ENCODE measurements at places on chromosomes 4 and X.

DNA sequence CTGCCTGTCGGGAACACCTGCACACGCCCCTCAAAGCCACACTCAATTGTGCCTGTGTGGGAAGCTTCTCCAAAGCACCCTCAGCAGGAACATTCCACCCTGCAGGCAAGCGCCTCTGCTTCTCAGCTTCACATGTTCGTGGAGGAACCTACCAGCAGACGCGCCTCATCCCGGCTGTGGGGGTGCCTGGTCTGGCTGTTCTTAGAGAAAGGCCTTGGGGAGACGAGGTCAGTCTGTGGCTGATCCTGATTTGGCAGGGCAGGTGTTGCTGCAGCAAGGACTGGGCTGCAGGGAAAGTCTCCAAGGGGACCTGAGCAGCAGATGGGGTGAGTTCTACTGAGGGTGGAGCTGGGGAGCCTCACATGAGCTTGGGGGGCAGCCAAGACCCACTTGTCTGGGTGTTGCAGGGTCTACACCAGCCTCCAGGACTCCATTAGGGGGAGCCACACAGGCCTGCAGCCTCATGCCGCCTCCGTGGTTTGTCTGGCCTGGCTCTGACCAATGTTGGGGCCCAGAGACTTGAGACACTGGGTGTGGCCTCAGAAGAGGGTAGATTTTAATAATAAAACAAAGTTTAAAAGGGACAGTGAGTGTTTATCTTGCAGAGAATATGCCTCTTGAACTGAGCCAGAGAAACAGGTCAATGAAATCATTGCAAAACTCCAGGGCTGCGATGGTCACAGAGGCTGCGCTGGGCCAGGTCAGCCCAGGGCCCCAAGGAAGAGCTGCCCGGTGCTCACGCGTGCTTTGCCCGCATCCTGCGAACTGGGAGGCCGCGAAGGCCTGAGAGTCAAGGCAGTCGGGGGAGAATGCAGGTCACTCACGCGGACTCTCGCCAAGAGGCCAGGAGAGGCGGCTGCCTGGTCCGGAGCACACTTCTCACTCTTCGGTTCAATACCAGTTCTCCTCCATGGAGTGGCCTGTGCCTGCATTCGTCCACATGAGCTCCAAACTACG, 21.1 kb downstream of the RNF212 start:
- H3K4me3 ChIP-seq: no peak overlapping the region
- no peak for DNase-seq
- H3K36me3 ChIP-seq: no peaks in the 10 kb centered on the region
- no peak overlapping the region for H3K27ac ChIP-seq

GRCh38 chr4:16027114-16027513, 56.7 kb downstream of the PROM1 start:
- H3K4me3 ChIP-seq: no peak overlapping the region
- H3K36me3 ChIP-seq: peaks cover 7% of the 10 kb centered on the region
- H3K27ac ChIP-seq: no peak overlapping the region
- H3K4me1 ChIP-seq: no peaks in the 10 kb centered on the region

GRCh38 chrX:50075630-50076339, 125.0 kb downstream of the AKAP4 start:
- H3K4me1 ChIP-seq: no peaks in the 10 kb centered on the region
- no peak overlapping the region for H3K27ac ChIP-seq
- H3K36me3 ChIP-seq: no peaks in the 10 kb centered on the region
- no peak overlapping the region for H3K4me3 ChIP-seq
- no peak for DNase-seq
- H3K27me3 ChIP-seq: peaks cover 7% of the 10 kb centered on the region

DNA sequence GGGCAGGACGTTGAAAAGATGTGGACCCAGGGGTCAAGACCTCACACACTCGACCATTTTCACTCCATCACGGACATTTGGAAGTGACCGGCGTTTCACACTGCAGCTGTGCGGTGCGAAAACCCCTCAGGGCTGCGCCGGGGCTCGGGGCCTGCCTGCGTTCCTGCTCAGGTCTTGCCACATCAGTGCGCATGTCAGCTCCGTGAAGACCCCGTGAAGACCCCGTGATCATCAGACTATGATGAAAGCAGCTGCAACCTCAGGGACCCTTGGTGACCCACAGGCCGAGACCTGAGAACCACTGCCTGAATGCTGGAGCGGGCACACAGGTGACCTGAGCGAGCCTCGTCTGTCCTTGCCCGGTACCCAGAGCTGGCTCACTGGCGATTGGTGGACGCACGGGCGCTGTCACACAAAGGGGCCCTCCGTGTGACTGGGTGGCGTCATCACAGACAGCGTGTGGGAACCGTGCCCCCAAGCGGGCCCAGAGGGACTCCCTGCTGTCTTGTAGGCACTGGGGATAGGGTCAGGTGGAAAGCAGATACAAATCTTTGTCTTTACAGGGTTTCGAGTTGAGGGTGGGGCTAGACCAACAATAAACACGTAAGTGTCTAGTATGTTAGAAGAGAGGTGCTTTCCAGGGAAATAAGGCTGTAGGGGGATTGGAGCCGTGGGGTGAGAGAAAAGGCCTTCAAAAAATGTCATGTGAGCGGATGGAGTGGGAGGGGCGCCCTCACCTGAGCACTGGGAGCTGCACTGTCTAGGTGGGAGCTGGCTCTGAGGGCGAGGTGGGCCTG, 12.7 kb downstream of the MSANTD1 start:
- no peak overlapping the region for H3K4me3 ChIP-seq
- H3K36me3 ChIP-seq: no peaks in the 10 kb centered on the region
- DNase-seq: no peak
- peaks cover 24% of the 10 kb centered on the region for H3K27me3 ChIP-seq
- H3K27ac ChIP-seq: no peak overlapping the region

DNA sequence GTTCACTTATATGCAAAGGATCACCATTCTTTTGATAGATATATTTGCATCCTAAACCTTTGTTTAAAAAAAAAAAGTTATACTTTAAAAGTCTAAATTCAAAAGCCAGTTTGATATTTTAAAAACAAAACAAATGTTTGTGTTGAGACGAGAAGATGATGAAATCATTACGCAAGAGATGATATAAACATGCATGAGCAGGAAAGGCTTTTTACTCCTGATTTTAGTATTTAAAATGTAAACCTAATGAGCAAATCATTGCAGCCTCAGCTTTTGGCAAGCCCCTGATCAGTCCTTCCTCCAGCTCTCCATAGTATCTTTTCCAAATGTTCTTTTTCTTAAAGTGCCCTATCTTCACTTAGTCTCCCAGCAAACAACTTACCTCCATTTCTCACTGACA, 115.6 kb downstream of the ARAP2 start:
- DNase-seq: peak; percentile 49
- no peaks in the 10 kb centered on the region for H3K4me1 ChIP-seq
- H3K27me3 ChIP-seq: no peaks in the 10 kb centered on the region
- H3K4me3 ChIP-seq: no peak overlapping the region

GRCh38 chr4:25563071-25563564, 92.5 kb upstream of the SLC34A2 start:
- no peaks in the 10 kb centered on the region for H3K4me1 ChIP-seq
- no peak overlapping the region for H3K4me3 ChIP-seq
- DNase-seq: no peak
- H3K27ac ChIP-seq: no peak overlapping the region
- peaks cover 12% of the 10 kb centered on the region for H3K27me3 ChIP-seq

DNA sequence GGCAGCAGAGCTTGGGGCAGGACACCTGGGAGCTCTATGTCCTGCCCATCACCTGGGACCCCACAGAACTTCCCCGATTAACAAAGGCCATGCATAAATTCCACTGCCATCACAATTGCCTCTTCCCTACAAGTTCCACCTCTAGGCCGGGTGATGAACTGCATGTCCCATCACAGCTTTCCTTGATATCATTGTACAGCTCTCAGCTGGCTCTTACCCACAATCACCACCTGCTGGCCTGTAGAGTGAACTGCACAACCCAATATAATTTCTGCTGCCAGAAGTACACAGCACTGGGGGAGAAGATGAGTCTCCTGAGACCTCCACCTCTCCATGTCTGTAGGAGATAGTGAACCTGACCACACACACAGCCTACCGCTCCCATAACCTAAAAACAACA, 285.0 kb upstream of the AADAT start:
- H3K4me1 ChIP-seq: no peaks in the 10 kb centered on the region
- H3K27ac ChIP-seq: no peak overlapping the region
- peak; percentile 27 for DNase-seq
- no peak overlapping the region for H3K4me3 ChIP-seq

DNA sequence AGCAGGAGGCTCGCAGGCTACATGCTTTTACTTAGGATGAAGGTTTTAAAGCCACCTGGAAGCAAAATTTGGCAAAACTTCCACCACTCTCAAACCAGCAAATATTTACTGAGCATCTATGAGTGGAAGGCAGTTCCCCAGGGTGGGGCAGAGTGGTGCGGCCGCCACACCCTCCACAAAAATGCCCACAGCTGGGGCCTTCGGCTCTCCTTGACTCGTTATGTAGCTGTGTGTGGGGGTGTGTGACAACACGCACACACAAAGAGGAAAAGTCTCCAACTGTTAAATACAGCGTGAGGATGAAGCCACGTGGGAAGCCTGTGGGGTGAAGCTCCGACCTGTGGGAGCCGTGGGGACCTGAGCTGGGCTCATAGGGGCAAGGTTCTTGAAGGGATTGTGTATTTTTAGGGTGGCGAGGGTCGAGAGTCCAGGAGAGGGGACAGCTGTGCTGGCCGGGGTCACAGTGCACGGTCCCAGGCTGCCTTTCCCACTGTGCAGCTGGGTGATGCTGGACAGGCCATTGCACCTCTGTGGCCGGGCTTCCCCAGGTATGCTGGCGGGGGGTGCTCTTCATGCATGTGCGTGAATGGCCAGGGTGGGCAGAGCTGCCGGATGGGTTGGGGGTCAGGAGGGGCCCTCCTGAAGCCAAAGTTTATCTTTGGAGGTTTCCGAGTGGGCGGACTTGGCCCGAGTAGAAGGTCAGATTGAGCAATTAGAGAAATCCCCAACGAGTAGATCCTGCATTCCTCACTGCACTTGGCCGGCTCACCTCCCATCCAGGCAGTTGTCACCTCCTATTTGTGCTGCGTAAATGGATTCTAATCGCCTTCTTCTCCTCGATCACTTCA, 25.4 kb downstream of the SORCS2 start:
- peaks cover 8% of the 10 kb centered on the region for H3K27me3 ChIP-seq
- no peak overlapping the region for H3K27ac ChIP-seq
- peaks cover 8% of the 10 kb centered on the region for H3K4me1 ChIP-seq
- H3K36me3 ChIP-seq: peaks cover 3% of the 10 kb centered on the region
- no peak for DNase-seq

GRCh38 chr4:18636001-18636585, 614.5 kb upstream of the LCORL start:
- no peaks in the 10 kb centered on the region for H3K4me1 ChIP-seq
- no peak overlapping the region for H3K27ac ChIP-seq
- H3K36me3 ChIP-seq: no peaks in the 10 kb centered on the region
- no peak for DNase-seq
- H3K27me3 ChIP-seq: no peaks in the 10 kb centered on the region
- no peak overlapping the region for H3K4me3 ChIP-seq

- no peaks in the 10 kb centered on the region for H3K27me3 ChIP-seq
- H3K27ac ChIP-seq: no peak overlapping the region
- no peak for DNase-seq
- no peak overlapping the region for H3K4me3 ChIP-seq
Observed at GRCh38 chr4:142044271-142044670, 407.9 kb downstream of the IL15 start.

- no peaks in the 10 kb centered on the region for H3K36me3 ChIP-seq
- H3K4me3 ChIP-seq: no peak overlapping the region
- no peak overlapping the region for H3K27ac ChIP-seq
- H3K27me3 ChIP-seq: no peaks in the 10 kb centered on the region
- no peak for DNase-seq
Observed at GRCh38 chr4:138831948-138832347, 183.6 kb upstream of the NOCT start.

DNA sequence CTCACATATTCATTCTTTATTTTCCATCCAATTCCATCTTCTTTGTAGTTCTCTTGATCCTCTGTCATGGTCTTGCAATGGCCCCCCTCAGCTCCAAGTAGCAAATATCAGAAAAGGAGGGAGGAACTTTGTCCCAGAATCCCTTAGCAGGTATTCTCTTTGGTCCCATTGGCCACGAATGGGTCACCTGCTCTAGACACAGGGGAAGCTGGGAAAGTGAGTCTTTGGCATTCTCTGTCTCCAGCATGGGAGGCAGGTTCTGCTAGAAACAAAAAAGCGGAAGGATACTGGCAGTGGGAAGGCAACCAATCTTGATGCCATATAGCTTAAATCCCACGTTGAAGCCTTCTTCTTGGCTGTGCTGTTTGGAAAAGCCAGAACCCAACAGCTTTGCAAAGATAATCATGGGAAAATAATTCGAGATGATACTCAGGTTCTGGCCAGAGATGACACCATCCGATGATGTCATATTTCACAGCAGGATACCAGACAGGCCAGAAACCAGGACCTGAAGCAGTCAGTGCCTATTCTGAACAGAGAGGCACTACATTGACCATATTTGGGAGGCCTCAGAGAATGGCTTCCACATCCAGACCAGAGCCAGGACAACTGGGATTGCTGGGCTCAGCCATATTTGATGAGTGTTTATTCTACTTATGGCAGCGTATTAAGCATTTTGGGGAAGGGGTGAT, 110.4 kb upstream of the ATXN3L start:
- no peak for DNase-seq
- H3K36me3 ChIP-seq: no peaks in the 10 kb centered on the region
- peak overlapping the region; percentile 34 for H3K27ac ChIP-seq
- peaks cover 4% of the 10 kb centered on the region for H3K4me1 ChIP-seq
- no peaks in the 10 kb centered on the region for H3K27me3 ChIP-seq
- no peak overlapping the region for H3K4me3 ChIP-seq

- no peaks in the 10 kb centered on the region for H3K27me3 ChIP-seq
- no peak for DNase-seq
- no peaks in the 10 kb centered on the region for H3K36me3 ChIP-seq
- H3K4me3 ChIP-seq: no peak overlapping the region
Observed at GRCh38 chr4:87531621-87532020, 2.4 kb upstream of the SPARCL1 start.

DNA sequence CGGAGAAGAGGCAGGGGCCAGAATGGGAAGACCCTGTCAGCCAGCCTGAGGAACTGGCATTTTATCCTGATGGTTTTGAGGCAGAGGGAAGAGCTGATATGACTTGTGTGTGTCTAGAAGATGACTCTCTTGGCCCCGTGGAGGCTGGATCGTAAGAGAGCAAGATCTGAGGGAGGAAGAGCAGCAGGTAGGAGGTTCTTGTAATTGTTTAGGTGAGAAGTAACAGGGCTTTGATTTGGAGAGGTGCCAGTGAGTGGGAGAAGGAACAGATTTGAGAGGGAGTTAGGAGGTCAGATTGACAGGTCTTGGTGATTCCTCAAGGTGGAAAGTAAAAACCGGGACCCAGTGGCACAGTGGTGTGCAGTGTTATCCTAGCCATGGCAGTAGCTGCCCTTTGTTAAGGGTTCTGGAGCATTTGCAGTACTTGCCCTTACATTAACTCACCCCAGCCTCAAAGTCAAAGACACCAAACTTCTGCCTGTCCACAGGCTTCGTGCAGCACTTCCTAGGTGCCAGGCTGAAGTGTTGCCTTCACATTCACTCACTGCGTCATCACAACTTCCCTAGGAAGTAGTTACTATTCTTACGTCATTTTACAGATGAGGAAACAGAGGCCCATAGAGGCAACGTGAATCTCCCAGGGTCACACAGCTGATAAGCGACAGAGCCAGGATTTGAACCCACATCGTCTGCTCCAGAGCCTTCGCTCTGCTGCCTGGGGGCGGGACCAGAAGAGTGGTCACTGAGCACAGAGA, 23.7 kb downstream of the RTL5 start:
- H3K4me1 ChIP-seq: peaks cover 2% of the 10 kb centered on the region
- H3K27me3 ChIP-seq: peaks cover 66% of the 10 kb centered on the region
- no peak overlapping the region for H3K27ac ChIP-seq
- H3K36me3 ChIP-seq: no peaks in the 10 kb centered on the region
- no peak overlapping the region for H3K4me3 ChIP-seq
